Activated naive CD4-positive, alpha-beta T cell (primary cell): ENCODE measurements at places on chromosomes 12 and 14.

GRCh38 chr14:73392329-73393257 lies 65.8 kb downstream of the NUMB start:
- no peak for DNase-seq

DNA sequence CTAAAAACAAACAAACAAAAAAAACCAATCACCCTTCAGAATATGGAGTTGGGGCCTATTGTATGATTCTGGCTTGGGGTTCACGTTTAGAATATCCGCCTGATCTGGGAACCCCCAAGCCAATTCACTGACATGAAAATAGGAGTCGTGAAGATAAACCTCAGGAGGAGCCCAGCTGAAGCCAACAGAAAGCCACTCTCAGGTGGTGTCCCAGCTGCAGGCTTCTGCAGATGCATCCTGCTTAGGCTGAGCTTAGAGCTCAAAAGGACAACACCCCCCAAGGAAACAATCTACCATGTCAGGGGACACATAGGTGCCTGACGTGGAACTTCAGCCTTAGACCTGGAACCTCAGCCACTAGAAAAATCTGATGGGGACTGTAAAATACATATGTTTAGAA lies 51.9 kb downstream of the SYNE3 start:
- DNase-seq = no peak

DNA sequence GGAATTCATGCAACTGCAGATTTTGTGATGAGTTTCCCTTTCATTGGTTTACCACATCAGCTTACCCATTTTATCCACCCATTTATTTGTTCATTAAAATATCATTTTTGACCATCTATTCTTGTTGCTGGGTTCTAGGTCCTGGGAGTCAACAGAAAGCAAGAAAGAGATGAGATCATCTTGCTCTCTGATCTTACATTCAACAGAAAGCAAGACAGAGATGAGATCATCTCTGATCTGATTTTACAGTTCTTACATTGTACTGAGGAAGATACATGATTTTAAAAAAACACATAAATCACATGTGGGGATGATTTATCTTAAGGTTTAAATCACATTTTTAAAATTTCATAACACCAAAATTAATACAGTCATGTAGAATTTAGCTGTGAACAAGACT lies 2.3 kb downstream of the TAS2R46 start:
- DNase-seq = no peak

- no peak for DNase-seq
These were observed 362.1 kb downstream of the GALC start for GRCh38 chr14:87630846-87631245.

GRCh38 chr12:121297435-121297991 lies 1.0 kb upstream of the CAMKK2 start:
- no peak for DNase-seq

DNA sequence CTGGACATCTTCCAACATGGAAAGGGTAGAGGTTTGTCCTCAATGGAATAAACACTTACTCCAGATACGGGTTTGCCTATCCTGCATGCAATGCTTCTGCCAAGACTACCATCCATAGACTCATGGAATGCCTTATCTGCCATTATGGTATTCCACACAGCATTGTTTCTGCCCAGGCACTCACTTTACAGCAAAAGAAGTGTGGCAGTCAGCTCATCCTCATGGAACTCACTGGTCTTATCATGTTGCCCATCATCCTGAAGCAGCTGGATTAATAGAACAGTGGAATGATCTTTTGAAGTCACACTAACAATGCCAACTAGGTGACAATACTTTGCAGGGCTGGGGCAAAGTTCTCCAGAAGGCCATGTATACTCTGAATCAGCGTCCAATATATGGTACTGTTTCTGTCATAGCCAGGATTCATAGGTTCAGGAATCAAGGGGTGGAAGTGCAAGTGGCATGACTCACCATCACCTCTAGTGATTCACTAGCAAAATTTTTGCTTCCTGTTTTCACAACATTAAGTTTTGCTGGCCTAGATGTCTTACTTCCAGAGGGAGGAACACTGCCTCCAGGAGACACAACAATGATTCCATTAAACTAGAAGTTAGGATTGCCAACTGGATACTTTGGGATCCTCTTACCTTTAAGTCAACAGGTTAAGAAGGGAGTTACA lies 140.4 kb downstream of the SLC35F4 start:
- DNase-seq = no peak

- no peak for DNase-seq
These were observed 41.5 kb downstream of the ANO6 start for GRCh38 chr12:45257185-45257930.

GRCh38 chr14:34837801-34838322 lies 37.3 kb downstream of the BAZ1A start:
- DNase-seq = no peak

GRCh38 chr12:43147878-43148277 lies 404.1 kb downstream of the ADAMTS20 start:
- DNase-seq = no peak

GRCh38 chr14:38089123-38089522 lies 118.6 kb upstream of the SSTR1 start:
- no peak for DNase-seq

DNA sequence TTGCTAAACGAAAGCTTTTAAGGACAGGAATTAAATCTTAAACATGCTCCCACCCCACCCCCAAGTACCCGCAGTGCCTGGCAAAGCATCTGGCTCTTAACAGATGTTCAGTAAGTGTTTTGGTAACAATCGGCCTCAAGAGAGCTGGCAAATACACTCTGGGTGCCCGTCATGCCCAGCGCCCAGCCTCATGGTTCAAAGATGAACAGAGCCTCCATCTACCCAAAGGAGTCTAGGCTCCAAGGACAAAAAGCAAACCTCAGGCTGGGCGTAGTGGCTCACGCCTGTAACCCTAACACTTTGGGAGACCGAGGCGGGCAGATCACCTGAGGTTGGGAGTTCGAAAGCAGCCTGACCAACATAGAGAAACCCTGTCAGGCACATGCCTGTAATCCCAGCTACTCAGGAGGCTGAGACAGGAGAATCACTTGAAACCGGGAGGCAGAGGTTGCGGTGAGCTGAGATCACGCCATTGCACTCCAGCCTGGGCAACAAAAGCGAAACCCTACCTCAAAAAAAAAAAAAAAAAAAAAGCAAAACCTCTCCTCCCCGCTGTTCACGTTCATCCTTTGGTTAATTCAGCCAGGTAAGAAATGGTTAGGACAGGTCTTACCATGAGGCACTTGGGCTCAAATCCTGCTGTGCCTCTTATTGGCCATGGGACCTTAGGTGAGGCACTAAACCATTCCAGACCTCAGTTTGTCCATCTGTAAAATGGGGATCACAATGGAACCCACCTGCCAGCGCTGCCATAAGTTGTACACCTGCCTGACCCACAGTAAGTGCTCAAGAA lies 151.3 kb downstream of the BCL11B start:
- DNase-seq = no peak

- no peak for DNase-seq
These were observed 42.2 kb upstream of the SLC38A2 start for GRCh38 chr12:46414591-46415268.

GRCh38 chr12:52606581-52607218 lies 5.4 kb upstream of the KRT72 start:
- DNase-seq = no peak

DNA sequence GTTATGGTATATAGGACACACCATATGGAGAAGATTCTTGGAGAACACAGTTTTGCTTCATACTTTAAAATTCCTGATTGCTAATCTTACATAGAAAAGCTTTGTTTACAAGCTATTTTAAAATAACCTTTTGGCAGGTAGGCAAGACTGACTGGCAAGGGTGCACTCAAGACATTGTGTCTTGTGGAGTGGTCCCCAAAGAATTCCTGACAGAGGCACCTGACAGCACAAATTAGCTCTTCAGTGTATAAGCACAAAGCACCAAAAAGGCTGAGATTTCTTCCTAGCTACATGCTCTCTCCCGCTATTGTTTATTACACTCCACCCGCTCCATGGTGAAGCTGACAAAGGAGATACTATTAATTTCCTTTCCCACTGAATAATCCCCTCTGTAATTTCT lies 139.4 kb downstream of the MON2 start:
- DNase-seq = no peak

GRCh38 chr14:51308866-51309265 lies 68.8 kb downstream of the TMX1 start:
- DNase-seq = no peak

DNA sequence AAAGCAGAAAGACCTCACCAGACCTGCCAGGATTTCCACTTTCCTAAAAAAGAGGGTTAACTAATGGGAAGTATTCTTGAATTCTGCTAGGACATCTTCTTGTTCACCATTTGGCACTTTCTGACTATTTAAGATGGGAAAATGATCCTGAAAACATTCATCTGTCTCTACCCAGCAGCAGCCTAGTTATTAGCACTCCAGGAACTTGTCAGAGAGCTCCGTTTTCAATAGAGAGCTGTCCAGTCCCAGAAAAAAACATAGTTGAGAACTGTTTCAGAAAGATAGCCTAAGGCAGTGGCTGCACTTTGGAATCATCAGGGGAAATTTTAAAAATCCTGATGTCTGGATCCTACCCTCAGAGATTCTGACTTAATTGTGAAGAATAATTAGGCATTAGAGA lies 22.1 kb upstream of the CEP83 start:
- no peak for DNase-seq

DNA sequence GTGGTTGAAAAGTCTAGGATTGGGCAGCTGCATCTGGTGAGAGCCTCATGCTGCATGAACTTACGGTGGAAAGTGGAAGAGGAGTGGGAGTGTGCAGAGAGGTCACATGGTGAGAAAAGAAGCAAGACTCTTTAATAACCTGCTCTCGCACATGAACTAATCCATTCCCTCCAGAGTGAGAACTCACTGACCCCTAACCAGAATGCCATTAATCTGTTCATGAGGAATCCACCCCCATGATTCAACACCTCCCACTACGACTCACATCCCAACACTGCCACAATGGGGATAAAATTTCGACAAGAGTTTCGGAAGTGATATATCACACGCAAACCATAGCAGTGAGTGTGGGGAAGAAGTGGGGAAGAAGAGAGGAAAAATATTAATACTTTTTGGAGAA lies 377.4 kb downstream of the NAV3 start:
- no peak for DNase-seq

GRCh38 chr12:88299567-88300101 lies 157.5 kb downstream of the TMTC3 start:
- DNase-seq = no peak

DNA sequence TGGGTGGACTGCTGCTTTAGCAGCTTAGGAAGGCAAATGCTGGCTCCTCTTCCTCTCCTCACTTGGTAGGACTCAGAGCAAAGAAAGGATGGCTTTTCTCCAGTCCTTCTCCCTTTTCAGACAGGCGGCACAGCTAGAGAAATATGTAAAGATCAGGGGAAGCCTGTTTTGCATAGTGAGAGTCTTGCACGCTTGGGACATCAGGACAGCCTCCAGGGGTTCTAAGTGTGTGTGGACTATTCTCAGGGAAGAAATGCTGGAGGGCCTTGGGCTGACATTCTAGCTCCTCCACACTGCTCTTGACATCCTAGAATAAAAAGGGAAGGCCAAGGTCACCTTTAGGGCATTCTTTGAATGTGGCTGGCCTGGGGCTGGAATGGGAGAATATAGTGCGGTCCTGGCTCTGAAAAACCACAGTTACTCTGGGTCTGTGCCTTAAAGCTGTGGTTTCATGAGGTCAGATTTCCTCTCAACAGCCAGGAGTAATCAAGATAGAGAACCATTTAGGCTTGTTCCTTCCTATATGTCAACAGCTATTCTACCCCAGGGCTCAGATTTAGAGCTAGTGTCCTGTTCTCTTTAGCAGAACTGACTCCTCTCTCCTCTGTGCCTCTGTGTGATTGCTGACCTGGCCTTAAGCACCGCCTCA lies 24.3 kb downstream of the CMA1 start:
- DNase-seq = no peak

- no peak for DNase-seq
These were observed 264.0 kb upstream of the HMGA2 start for GRCh38 chr12:65560286-65560685.
